PC-9 (cell line): ENCODE measurements at places on chromosomes 4 and X.

- no peak for DNase-seq
These were observed 712.0 kb upstream of the PCDH10 start for GRCh38 chr4:132437117-132437516.

DNA sequence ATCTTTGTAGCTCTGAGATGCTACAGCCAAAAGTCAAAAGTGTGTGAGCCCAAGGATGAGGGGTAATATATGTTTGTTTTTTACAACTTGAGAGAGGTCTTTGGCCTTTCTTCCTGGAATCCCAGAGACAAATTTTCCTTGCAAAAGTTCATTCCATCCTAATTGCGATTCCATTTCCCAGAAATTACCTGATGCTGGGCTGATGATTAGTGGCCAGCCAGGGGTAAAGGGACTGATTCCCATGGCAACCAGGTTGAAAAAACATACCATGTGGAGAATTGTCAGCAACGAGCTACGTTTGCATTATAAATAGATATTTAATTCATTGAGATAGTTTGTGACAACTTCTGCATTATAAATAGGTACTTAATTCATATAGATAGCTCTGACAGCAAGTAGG lies 17.8 kb downstream of the IGSF1 start:
- no peak for DNase-seq

DNA sequence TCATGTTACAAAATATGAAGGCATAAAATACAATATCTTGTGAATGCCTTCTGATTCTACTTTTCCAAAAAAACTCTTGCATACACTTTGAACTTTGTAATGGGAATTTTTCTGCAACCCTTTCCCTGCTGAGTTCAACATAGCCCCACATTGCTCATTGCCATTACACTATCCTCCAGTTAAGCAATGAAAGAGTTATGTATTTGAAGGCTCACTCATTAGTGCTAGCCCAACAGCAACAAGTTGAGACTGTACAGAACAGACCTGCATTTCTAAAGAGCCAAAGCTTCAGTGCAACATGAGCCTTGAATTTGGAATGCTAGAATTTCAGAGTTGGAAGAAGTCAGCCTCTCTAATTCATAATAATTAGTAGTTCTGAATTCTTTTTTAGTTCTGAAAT lies 44.4 kb upstream of the STAG2 start:
- no peak for DNase-seq

- no peak for DNase-seq
These were observed 175.1 kb upstream of the KIT start for GRCh38 chr4:54482529-54483200.

DNA sequence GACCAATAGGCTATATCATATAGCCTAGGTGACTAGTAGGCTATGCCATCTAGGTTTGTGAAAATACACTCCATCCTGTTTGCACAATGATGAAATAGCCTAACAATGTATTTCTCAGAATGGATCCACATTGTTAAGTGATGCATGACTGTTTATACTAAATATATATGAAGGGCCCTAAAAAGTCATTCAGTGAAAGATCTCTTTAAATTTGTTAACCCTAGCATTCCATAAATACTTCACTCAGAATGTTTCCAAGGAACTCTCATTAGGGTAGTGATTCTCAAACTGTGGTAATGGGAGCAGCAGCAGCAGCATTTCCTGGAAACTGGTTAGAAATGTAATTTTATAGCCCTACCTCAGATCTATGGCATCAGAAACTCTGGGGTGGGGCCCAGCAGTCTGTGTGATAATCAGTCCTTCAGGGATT lies 74.9 kb downstream of the PRRG1 start:
- DNase-seq = peak; percentile 39

GRCh38 chr4:103207673-103208072 lies 9.5 kb upstream of the CENPE start:
- no peak for DNase-seq

GRCh38 chrX:39601231-39602177 lies 496.3 kb downstream of the BCOR start:
- no peak for DNase-seq

GRCh38 chr4:39571054-39571453 lies 43.8 kb upstream of the UGDH start:
- no peak for DNase-seq

DNA sequence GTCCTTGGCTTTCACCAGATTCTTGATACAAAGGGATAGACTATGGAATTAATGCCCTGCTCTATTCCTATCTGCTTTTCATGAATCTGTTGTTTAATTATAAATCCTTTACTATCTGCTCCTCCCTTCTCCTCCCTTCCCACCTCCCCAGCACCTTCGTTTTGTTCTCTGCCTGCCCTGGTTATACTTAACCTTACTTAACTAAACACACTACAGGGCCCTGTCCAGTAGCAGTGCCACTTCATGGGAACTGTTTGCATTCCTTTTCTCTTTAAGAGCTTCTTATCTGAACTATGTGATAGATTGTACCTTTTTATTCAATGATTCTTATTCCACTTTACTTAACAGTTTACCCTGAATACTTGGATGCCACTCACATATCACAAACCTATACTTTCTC lies 830 bp downstream of the HOPX start:
- no peak for DNase-seq

GRCh38 chr4:17811078-17811603 lies 362 bp downstream of the NCAPG start:
- DNase-seq = no peak

- no peak for DNase-seq
These were observed 18.8 kb downstream of the SPACA5 start for GRCh38 chrX:48025561-48025960.

DNA sequence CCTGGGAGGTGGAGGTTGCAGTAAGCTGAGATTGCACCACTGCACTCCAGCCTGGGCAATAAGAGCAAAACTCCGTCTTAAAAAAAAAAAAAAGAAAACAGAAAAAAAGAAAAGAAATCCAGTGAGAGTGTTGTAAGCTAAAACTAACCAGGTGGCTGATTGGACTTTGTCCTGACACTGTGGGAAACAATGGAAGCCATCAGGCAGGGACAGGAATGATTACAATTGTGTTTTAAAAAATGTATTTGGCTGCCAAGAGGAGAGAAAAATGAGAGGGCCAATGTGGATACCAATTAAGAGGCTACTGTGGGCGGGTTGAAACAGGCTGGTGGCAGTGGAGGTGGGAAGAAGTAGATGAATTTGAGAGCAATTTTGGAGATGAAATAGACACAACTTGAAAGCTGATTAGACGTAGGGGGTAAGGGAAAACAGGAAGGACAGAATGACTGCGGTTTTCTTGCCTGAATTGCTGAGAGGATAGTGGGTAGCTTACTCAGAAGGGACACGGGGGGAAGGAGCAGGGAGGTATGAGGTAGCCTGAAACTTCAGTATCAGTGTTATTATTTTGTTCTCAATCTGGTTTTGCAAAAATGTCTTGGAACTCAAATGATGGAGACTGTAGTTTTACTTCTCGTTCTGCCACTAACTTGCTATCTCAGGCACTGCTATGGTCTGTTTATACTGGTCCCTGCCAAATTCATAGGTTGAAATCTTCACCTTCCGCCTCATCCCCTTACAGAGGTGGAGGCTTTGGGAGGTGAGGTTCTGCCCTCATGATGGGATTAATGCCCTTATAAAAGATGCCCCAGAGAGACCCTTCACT lies 45.6 kb upstream of the CHRNA9 start:
- no peak for DNase-seq

GRCh38 chrX:126485409-126485808 lies 67.2 kb downstream of the DCAF12L1 start:
- no peak for DNase-seq

- no peak for DNase-seq
These were observed 22.3 kb upstream of the HTRA3 start for GRCh38 chr4:8247047-8247930.
